ENCODE measurements at places on chromosomes 13 and 19. TPM values are rescaled to one million over a fixed set of nuclear protein-coding genes. Genes with fewer than 3 reads are reported as not detected.

RANBP3 gene
- total RNA-seq = 43.9 TPM

CCDC169 gene
- 0.57 TPM for total RNA-seq

ARHGAP45 gene
- total RNA-seq = 2.2 TPM

GNA15 gene
- total RNA-seq = not detected

KLK3 gene
- total RNA-seq = not detected

MADCAM1 gene
- total RNA-seq = 0.17 TPM

ICAM4 gene
- total RNA-seq = not detected

KCNRG gene
- total RNA-seq = 0.42 TPM

CYP2A6 gene
- not detected for total RNA-seq

CYSLTR2 gene
- not detected for total RNA-seq

SIGLEC11 gene
- not detected for total RNA-seq

HRC gene
- total RNA-seq = not detected

TUBB4A gene
- total RNA-seq = 4.9 TPM

EPSTI1 gene
- total RNA-seq = 0.10 TPM
